Suppressor macrophage (primary cell): ENCODE measurements at places on chromosomes 16 and 17.

GRCh38 chr17:8015957-8016631, 13.7 kb downstream of the GUCY2D start:
- no peak for DNase-seq

DNA sequence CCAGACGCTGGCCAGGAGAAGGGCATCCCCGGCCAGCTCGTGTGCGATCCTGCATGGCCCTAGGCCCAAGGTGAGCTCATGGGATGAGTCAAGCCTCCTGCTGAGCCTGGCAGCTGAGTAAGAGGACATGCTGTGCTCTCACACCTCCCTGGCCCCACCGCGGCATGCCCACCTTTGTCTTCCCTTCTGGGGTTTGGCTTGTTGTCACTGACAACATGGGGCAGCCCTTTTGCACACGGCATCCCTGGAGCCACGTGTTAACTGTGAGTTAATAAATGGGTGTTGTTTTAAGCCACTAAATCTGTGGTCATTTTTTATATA, 8.9 kb upstream of the TNS4 start:
- no peak for DNase-seq

GRCh38 chr16:58497935-58498334, 2.0 kb upstream of the NDRG4 start:
- no peak for DNase-seq

- DNase-seq: peak; percentile 74
Measured at GRCh38 chr16:10514369-10515055, 65.9 kb downstream of the EMP2 start.

GRCh38 chr16:57474671-57475661, 11.3 kb downstream of the DOK4 start:
- DNase-seq: no peak

DNA sequence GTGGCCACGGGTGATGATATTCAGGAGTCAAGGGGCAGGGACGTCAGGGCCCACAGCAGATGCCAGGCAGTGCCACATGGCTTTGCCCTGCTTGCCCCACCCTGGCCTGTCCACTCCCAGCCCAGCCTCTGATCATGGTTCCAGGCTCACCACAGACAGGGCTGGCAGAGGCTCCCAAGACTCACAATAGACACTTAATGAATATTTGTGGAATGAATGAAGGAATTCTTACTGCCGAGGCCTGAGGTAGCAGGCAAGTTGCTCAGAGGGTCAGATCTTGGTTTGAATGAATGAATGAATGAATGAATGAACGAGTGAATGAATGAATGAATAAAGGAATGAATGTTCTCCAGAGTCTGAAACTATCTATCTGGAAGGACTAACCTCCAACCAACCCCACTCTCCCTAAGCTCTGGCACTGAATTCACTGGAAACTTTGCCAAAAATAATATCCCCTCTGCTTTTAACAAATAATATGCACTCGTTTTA, 60.9 kb downstream of the RAI1 start:
- no peak for DNase-seq

GRCh38 chr17:18014006-18014405, 25.0 kb downstream of the ATPAF2 start:
- DNase-seq: no peak

DNA sequence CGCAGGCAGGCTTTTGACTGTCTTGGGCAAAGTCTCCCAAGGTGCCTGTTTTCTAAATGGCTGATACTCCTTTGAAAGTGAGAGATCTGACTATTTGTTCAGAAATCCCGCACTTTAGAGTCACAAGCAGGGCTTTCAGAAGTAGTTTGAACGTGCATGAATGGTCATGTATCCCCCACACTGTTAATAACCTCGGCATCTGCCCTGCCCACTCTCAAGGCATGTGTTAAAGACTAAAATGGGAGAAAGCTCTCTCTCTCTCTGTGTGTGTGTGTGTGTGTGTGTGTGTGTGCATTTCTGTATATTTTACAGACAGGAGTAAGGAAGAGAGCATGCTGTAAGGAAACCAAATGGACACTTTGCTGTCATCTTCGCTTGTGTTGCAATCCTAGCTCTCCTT, 163.7 kb downstream of the MAF start:
- DNase-seq: no peak
